ENCODE measurements at places on chromosomes 7 and 10.
A peak's percentile ranks its signal among the peaks of the same experiment; 100 is the strongest.

GRCh38 chr7:151459726-151460473 lies 20.0 kb upstream of the CRYGN start:
- DNase-seq: no peak

- DNase-seq: no peak
Measured at GRCh38 chr7:131616487-131617200, 60.2 kb upstream of the PODXL start.

- no peak for DNase-seq
Measured at GRCh38 chr7:22730066-22730710, 3.2 kb downstream of the IL6 start.

DNA sequence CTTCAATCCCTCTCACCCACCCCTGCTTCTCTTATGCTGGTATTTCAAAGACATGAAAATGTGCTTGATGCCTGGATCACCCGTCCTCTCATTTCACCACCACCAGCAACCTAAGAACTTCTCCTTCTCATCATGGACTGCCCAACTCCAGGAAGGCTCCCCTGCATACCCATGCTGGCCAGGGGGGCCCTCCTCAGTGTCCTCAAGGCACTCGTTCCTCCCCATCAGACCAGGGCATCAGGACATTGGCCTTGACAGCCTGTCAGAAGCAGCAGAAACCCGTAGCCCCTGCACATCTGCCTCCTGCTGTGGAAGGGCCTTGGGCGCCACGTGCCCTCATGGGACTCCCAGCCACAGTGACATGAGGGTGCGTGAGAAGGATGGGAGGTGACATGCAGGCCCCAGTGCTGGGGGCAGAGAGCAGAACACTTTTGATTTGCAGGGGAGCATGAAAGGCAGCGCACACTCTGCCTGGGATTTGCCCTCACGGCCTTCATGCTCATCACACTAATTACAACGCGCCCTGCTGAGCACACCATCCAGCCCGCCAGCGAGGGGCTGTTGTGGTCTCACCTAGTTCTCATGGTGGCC lies 1.9 kb upstream of the HSPA12A start:
- DNase-seq: no peak

DNA sequence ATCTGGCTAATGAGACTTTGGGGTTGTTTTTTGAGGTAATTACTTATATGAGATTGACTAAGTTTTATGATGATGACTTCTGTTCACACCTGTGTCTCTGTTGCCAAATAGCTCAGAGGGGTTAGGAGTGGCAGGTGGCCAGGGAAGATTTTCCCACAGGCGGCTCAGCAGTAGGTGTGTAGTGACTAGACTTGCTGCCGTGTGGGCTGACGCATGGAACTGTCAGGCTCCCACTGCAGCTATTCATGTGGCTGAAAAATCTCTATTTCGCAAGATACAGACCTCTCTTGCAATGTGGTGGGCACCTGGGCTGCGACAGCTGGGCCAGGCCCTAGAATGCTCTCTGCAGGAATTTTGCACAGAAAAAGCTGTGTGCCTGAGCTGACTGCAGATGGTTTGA lies 1.4 kb downstream of the CPA4 start:
- no peak for DNase-seq

DNA sequence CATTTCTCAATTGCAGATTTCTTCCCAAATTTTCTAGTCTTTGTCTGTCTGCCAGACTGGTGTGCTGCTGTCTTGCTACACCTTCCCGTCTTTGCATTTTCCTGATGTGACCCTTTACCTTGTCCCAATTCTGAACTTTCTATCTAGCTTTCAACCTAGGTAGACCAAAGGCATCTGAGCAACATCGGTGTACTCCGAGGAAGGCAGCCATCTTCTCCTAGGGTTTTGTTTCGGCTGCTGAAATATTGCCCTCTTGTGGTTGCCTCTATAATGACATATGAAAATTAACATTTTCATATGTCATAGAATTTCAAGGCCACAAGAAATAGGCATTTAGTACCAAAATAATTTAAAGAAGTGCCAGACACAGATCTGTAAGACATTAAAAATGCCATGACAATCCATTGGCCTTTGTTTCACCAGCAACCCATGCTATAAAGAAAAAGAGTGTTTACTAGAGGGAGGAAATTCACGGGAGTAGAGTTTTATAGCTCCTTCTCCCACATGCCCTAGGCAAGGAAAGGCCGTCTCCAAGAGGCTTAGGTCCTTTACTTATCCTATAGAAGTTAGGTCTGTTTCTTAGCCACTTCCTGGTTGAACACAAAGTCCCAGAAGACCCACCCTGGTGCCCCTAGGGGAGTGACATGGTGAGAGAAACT lies 23.4 kb downstream of the OR9A2 start:
- peak; percentile 28 for DNase-seq

- no peak for DNase-seq
Measured at GRCh38 chr10:110750931-110751330, 106.8 kb downstream of the RBM20 start.

DNA sequence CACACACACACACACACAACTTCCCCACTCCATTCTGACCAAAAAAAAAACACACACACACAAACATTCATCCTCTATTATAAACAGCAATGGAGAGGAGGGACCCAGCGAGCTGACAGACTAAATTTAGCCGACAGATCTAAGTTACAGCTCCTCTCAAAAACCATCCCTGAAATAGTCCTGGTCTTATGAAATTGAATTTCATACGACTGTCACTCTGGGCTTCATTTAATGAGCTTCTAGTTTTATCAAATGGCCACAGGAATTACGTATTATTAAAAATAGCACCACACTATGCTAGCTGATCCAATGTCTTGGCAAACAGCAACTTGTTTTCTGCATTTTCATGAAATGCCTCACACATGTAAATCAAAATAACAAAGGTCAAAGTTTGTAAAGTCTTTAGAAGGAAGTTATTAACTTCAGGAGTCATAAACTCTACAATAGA lies 131.3 kb upstream of the ASAH2 start:
- DNase-seq: no peak

DNA sequence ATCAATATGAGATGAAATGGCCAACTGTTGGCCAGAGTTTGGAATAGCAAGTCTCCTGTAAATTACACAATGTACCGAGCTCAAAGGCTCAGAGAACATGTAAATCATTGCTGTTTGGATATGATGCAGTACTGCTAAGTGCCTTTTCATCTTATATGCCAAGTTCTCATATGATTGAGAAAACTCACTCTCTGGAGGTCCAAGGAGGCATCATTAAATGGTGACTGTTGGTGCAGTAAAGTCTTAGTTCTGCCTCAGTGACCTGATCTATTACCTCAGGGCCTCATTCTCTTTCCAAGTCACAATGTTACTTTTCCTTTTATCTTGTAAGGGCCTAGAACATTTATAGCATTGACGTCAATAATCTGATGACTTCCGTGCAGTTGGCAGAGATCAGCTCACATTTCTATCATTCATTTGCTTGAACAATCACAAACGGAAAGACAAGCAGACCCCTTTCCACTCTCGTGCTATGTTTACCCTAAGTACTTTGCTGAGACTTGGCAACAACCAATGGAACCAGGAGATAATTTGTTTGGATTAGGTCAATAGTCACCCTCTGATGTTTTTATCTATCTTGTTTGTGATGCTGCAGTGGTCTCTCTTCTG lies 32.6 kb upstream of the PDK4 start:
- no peak for DNase-seq

DNA sequence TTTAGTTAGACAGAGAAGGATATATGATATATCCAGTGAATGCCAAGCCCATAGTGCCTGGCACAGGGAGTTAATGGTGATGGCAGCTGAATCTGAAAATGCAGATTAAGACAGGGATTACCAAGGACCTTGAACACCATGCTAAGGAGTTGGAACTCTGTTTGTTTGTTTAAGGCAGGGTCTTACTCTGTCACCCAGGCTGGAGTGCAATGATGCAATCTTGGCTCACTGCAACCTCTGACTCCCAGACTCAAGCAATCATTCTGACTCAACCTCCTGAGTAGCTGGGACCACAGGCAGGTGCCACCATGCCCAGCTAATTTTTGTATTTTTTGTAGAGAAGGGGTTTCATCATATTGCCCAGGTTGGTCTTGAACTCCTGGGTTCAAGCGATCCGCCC lies 1.6 kb downstream of the AKR1D1 start:
- DNase-seq: no peak

GRCh38 chr10:125006188-125006680 lies 64.3 kb downstream of the ZRANB1 start:
- no peak for DNase-seq

DNA sequence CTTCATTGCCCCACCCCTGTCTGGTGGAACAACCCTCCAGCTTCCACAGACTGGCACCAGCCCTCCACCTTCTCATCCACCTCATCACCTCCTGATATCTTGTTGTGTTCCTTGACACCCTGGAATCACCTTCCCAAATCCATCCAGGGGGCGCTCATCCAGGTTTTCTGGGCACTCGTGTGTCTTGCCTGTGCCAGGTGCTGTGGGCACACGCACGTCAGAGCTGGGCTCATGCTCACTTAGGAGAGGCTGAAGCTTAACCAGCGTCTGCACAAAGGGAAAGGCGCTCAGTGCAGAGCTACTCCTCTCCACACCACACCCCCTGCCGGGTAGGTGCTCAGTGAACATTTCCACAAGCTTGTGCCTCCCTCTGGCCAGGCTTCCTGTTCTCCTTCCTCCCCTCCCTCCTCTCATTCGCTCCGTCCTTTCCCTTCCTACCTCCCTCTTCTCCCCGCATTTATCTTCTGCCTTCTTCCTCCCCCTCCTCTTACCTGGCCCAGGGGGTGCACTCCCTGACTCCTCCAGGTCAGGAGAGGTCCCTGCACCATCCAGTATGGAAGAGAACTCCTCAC lies 4.8 kb downstream of the ADCYAP1R1 start:
- no peak for DNase-seq

DNA sequence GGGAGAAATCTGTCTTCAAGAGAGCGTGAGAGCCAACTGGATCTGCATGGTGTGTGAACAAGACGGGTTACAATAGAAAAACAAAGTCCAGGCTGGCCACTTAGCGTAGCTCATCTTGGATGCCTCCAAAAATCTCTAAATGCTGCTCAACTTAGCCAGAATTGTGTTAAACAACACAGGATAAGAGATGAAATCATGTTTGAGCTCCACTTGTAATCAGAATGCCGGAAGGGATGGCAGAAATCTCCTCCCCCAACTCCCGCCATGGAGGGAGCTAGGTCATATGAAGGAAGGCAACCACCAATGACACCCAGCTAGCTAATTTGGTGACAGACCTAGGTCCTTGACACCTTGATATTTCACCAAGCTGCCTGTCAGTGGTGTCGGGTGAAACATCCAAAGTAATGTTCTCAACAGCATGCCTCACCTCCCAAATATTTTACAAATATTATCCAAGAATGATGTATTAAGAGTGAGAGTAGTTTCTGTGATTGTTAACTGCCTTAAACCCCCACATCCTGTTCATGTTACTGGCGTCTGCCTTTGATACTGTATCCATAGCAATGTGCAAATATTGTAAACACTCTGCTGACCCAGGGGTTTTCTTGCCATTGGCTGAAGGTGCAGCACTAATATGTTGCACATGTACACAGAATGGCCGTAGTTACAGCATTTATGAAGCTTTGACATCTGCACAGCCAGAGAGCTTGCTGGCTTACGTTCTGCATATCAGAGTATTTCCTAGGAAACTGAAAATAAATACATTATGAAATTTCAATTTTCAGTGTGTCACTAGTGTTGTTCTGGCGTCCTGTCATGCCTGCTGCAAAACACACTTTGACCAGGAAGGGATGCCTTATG lies 25.8 kb downstream of the TMEM254 start:
- peak; percentile 5 for DNase-seq

- DNase-seq: no peak
Measured at GRCh38 chr10:92891885-92892690, 43.8 kb downstream of the EXOC6 start.

DNA sequence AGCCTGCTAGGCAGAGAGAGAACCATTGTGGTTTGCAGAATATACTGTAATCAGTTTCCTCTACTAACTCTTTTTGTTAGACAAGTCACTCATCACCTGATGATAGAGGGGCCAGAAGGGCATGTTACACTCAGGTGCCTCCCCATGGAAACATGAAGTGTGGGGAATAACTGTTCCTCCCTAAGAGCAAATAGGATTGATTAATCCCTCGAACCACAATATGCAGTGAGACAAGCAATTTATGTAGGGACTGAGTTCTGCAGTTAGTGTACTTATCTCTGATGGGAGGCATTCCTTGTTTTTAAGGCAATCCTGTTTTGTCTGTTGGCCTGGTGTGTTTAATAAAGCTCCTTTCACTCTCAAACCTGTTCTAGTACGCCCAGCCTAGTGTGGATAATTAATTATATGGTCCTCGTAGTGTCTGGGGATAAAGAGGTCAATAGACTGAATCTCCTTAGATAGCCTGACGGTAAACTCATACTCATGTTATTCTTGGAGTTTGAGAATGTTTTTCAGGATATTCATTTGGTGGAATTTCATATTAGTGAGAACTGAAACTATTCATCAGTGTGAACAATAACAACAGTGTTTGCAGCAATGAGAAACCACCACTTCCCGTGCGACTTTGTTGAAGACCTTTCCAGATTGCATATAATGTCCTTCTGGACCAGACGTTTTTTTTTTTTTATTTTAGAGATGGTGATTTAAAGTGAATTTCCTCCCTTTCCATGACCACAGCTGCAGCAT lies 344.8 kb upstream of the FZD8 start:
- no peak for DNase-seq

DNA sequence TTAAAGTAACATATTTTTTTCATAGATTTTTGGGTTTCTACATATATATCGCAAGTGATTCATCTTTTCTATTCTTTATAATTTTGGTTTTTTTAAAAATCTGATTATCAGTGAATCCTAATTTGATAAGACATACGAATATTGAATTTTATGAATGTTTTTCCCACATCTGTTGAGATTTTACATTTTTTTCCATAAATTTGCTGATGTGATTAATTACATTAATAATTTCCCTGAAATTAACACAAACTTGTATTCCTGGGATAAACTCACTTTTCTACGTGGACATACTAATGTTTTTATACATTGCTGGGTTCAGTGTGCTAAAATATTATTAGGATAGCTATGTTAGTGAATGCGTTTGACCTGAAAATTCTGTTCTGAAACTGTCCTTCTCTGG lies 26.1 kb downstream of the DMTF1 start:
- DNase-seq: no peak

DNA sequence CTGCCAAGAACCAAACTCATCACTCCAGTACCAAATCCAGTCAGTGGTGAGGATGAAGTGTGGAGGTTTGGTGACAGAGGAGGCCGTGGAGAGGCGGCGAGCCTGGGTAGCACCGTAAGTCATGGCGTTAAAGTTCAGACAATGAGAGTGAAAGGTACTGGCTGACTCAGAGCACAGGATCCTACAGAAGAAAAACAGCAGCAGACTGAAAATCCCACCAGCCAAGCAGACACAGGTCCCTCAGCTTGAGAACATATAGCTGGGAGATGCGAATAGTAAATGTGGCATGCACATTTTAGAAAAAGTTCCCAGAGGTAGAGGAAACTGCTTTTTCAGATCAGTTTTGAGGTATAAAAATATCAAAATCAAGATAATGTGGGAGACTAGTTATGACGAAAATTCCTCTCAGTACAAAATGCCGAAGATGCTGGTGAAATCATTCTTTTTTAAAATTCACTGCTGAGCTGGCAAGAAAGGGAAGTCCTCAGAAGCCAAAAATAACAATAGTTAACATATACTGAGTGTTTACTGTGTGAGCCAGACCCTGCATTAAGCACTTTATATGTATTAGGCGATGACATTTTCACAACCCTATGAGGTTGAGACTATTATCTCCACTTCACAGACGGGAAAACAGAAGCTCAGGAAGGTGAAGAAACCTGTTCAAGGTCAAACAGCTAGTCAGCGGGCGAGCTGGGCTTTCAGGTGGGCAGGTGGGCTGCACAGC lies 20.9 kb downstream of the PARP12 start:
- DNase-seq: no peak
